NCI-H1694 (cell line): ENCODE measurements at places on chromosomes 7 and 10.

GRCh38 chr7:125118444-125118843 is 188.8 kb upstream of the POT1 start:
- DNase-seq, result no peak

DNA sequence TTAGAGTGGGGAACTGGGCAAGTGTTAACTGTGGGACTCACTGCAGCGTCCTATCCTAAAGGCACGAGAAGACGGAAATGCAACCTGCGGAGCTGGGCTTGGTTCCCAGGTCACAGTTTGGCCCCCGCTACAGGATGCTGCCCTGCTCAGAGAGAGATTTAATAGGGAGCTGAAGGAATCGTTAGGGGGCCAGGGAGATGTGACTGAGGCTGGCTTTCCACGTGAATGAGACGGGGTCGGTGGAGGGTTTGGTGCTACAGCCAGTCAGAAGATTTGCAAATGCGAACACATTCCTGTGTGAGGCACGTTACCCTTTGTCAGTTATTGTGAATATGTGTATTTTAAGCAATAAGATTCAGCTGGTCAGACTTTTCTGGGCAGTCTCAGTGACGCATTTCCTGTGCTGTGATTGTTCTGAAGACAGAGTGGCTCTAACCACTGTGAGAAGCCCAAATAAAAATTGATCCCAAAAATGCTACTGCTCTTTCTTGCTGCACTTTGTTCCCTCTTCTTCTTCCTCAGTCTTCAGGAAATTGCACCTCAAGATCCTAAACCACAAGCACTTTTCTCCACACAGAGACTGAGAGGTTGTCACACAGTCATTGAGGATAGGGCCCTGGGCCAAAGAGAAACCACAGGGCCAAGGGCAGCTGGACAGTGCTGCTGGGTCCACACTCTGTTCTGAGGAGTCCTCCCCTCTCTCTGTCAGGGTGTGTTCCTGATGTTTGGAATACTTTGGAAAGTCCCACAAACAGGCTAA is 21.2 kb downstream of the CYP17A1 start:
- no peak for DNase-seq

GRCh38 chr10:76916536-76916935 is 721.1 kb downstream of the KCNMA1 start:
- DNase-seq, result no peak

- no peak for DNase-seq
These were observed 61.1 kb downstream of the RNF133 start for GRCh38 chr7:122637784-122638183.

DNA sequence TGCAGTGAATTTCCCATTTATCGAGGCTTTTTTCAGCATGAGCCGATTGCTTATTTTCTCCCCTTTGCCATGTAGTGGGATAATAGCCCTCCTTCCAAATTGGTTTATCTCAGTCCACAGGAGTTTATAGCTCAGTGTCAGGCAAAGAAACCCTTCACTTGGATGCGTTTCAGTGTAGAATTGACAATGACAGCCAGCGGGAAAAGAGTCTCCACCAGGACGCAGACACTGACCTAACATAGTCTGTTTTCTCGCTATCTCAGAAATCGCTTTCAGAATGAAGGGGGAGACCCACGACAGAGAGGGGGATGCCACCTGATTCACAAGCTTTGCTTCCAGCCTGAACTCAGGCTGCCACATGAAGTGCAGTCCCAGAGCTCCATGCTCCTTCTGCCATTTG is 43.5 kb upstream of the TCERG1L start:
- DNase-seq, result no peak
